ENCODE measurements at places on chromosomes 4 and X. TPM values are rescaled to one million over a fixed set of nuclear protein-coding genes. Genes with fewer than 3 reads are reported as not detected.

GRCh38 chrX:154136627-154137161 lies 7.3 kb upstream of the OPN1LW start:
- DNase-seq, result peak; percentile 8

The ELOVL6 gene
- 28.4 TPM for total RNA-seq

DNA sequence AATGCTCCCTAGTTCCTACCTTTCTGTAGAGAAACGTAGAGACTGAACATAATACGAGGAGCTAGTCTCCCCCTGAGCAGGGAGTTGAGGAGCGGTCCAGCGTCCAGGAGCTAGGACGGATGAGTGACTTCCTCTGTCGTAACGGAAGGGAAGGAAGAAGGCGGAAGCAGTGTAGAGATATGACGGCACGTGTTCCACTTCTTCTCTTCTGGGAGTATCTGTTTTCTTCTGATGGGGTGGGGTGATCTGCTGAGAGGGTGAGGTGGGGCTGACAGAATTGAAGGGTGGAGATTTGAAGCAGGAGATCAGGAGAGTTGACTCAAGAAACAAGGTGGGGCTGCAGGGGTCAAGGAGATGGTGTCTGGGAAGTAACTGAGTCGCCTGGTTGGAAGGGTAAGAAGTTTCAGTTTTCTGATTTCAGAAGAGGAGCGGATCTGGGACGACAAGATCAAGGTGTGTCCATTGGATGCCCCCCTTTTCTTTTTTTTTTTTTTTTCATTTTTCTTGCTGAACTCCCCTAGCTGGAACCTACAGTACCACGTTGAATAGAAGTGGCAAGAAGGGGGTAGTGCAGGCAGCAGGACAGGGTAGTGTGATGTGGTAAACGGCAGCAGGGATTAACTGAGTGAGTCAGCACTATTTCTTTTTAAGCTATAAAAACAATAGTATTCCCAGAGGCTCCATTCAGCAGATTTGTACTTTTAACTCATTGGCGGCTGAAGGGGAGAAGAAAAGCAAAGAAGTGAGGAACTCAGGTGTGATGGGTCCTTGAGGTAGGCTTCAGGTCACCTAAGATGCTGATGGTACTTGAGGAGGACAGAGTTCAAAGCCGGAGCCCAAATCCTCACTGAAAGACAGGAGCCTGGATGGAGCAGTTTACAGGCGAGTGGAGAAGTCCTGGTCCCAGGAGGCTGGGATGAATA lies 50.8 kb upstream of the SETD7 start:
- DNase-seq, result no peak

DNA sequence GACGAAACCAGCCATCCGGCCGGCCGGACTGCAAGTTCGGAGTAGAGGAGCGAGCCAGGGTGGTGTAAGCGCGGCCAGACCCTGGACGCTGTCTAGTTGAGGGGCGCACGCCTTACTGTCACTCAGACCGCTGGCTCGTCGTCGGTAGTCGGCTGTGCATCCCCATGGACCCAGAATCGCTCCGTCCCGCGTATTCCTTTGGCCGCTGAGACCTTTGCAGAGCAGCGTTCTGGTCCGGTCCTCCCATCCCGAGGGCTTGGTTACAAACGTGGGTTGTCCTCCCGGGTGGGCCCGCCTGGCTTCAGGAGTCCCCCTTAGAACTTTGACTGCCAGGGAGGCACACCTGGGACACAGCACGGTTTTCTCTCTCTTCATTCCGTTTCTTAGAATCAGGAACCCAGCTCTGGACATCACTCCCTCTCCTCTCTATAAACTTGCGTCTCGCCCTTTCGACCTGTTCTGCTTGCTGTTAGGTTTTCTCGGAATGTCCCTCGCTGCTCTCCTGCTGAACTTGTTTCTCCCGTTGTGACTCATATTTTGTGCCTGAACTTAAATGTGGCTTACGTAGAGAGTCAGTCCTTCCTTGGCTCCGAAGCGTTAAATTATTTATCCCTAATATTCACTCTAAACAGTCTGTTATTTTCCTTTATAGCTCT lies 672 bp downstream of the PGM2 start:
- no peak for DNase-seq

DNA sequence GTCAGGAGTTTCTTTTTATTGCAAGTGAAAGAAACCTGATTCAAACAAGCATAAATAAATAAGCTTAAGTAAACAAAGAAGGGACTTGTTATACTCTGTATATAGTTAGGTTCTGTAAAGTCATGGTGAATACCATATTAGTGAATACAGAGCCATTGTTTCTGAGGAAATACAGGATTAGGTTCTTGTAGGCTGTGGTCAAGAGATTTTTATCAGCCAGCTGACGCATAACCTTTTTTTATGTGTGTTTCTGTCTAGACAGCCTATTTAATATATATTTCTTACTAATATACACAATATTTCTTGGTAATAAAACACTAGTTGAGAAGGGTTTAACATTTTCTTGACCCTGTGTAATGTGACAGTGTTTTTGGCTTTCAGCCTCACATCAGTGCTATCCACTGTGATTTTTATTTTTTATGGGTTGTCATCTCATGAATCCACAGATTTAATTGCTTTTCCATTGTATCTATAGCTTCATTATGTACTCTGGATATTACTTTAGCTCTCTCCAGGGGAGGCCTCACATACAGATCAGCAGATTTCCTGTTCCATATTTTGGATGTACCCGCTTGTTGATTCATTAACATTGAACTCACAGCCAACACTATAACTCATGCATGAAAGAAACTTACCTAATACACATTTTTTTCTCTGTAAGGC lies 8.0 kb downstream of the HERC3 start:
- no peak for DNase-seq

DNA sequence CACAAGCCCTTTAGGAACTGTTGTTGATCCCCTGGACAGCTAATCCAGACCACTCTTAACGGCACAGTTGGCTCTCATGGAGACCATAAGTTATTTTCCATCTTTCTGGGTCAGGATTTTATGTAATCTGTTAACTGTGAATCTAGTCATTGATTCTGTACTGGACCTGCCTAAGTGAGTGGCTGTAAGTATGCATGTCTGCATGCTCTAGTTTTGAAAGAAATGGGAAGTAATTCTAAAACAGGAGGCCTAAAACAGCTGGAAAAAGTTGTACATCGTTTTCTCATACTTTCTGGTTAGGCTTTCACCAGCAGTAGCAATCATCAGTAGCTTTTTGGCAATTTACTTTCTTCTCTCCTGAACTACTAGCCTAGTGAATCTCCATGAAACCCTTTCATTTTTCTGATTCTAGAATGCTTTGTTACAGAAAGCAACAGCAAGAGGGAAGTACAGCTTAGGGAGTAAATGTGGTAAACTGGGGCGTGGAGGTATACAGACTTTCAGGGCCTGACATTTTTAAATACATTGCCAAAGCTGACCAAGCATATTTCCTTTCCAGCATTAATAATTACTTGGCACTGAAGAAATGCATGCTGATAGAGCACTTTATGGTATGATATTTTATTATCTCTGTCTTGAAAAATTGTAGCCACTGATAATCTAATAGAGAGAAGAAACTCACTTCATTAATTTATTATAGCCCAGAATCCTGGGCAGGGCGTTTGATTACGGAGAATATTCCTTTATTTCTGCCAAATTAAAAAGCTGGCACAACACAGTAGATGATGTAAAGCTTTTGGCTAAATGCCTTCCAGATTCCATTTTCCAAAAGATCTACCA lies 202.7 kb downstream of the BANK1 start:
- peak; percentile 42 for DNase-seq

GRCh38 chr4:40157436-40157835 lies 39.4 kb upstream of the RHOH start:
- no peak for DNase-seq

GRCh38 chrX:98299785-98300184 lies 1416.1 kb downstream of the RPA4 start:
- no peak for DNase-seq

DNA sequence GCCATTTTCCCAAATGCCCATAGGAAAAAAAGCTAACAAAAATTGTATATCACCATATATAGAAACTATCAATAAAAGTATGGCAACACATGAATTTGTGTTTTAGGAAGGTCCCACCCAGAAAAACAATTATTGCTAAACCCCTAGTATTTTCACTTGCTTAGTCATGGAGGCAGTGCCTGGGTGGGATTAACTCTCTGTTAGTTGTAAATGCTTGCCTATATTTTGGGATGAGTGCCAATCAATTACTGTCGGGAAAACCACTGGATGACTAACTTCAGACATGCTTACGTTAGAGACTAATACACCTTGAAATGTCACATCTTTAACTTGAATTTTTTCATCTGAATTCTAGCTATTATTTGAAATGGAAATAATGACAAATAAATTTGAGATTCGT lies 33.9 kb downstream of the TMPRSS11A start:
- no peak for DNase-seq

All from skin of body (tissue), 3 donors.